ENCODE measurements at places on chromosomes 3 and 15.
A peak's percentile ranks its signal among the peaks of the same experiment; 100 is the strongest.

- no peak for DNase-seq
These were observed 1074.8 kb upstream of the ALCAM start for GRCh38 chr3:104291878-104292277.

- no peak for DNase-seq
These were observed 107.3 kb upstream of the TRPM1 start for GRCh38 chr15:31208817-31209216.

DNA sequence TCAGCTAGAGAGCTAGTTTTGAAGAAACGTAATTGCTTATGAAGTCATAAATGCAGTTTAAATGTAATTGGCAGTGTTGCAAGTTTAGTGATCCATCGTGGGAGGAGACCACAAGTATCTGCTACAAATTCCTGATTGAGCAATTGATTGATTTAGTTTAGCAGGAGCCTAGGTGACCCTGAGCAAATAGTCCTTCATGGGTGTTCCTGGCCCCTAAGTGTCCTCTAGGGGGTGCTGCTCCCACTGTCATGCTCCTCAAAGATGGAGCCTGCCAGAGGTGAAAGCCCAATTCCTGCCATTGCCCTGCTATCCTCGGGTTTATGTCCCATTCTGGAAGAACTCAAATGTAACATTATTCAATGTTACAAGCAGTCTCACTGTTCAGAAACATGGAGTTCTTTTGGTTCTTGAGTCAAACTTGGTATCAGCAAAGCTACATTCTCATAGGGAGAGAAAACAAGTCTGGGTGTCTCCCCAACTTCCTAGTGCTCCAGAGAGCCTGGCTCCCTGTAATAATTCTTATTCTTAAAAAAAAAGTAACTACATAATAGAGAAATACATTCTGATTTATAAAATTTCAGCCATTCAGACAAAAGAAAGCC is 29.8 kb upstream of the SENP5 start:
- peak; percentile 15 for DNase-seq

GRCh38 chr15:81281766-81282605 is 42.0 kb downstream of the STARD5 start:
- DNase-seq = no peak

DNA sequence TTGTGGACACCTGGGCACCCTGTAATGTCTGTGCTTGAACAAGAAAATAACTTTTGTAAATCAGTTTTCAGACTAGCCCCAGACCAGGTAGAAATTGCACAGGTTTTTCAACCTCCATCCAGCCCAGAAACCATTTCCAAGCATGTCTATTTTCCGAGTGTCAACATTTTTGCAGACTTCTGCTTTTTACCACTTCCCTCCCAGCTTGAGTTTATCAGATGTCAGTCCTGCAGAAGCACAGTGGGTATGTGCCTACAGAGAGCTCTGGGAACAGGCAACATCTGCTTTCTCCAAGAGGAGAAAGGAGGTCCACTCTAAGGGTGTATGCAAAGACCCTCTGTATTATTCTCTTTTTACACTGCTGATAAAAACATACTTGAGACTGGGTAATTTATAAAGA is 83.9 kb downstream of the LRRK1 start:
- DNase-seq = no peak

- no peak for DNase-seq
These were observed 642.3 kb upstream of the ADAMTS9 start for GRCh38 chr3:65330072-65330471.

- no peak for DNase-seq
These were observed 13.2 kb downstream of the XXYLT1 start for GRCh38 chr3:195257454-195258448.

DNA sequence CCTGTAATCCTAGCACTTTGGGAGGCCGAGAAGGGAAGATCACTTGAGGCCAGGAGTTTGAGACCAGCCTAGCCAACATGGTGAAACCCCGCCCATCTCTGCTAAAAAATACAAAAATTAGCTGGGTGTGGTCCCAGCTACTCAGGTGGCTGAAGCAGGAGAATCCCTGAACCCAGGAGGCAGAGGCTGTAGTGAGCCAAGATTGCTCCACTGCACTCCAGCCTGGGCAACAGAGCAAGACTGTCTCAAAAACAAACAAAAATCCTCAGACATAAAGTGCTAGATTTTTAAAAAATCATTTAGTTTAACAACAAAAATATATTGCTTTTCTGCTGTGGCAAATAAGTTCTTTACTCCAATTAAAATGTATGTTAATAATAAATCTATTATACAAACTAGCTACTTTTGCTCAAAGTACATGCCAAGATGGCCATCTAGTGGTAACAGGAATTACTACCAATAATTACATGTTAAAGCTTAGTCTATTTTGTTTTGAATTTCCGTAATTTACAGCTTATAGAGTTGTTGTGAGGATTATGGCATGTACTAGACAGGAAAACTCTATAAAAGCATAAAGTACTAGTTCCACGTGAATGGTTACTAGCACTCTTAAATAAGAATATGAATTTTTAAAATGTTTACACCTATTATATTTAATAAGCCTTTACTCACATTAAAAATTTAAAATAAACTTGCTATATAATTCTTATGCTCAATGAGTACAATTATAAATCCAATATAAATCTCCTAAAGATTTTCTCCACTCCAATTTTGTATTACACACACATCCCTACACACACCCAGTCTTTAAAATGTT is 39.0 kb downstream of the GABPB1 start:
- DNase-seq = no peak

DNA sequence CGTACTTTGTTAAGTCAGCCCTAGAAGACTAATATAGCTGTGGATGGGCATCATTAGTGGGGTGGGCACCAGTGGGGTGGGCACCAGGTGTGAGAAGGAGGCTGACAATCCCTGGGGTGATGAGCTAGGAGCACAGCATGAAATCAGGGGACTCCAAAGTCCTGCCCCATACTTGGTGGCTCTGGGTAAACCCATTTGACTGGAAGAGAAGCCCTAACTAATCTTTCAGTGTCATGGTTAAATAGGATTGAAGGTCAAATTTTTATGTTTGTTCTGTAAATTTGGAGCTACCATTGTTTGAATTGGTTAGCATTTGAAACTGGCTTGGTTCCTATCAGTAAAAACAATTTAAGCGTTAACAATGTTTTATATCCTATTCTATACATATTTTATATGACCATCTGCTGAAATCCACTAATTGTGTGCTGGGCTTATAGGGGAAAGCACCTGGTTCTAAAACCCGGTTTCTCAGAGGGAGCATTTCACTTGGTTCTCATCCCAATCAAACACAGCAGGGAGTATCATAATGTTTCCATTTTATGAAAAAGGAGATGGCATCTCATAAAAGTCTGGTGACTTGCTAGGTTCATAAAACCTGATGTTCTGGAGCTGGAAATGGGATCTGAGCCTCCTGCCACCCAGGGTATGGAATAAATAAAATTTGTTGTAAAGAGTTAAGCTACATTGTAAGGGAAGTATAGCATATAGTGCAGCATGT is 87.7 kb upstream of the HACD2 start:
- no peak for DNase-seq

DNA sequence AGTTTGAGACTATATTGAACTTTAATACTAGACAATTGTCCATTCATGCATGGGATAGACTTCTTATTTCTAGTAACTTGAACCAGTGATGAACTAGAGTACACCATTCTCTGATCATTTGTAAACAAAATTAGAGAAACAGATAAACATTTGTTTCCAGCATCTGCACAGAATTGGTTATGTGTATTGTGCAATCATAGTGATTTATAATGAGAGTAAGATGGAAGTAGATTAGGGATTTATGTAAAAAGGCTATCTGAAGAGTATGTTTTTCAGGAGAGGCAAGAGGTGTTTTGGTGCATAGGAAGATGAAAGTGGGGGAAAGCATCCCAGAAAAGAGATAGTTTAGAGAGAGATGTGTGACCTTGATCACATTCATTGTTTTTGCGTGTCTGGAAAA is 695.0 kb downstream of the SQOR start:
- DNase-seq = no peak

- no peak for DNase-seq
These were observed 775 bp upstream of the CCDC39 start for GRCh38 chr3:180680097-180680430.

DNA sequence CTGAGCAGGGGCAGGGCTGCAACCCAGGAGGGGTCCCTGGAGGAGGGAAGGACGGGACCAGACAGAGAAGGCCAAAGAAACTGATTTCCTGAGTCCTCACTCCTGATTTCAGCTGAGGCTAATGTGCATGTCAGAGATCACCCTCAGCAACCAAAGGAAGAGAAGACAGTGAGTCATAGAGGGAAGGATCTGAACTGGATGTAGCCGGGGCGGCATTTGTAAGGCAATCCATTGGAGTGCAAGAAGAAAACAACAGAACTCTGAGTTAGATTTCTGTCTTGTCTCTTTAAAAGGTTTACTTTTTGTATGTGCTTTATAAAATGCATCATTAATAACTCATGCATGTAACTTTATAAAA is 105.3 kb upstream of the AGBL1 start:
- no peak for DNase-seq

GRCh38 chr3:159886050-159886449 is 102.6 kb upstream of the IL12A start:
- DNase-seq = no peak

GRCh38 chr3:140501061-140501769 is 176.6 kb upstream of the TRIM42 start:
- no peak for DNase-seq

- DNase-seq = no peak
These were observed 39.5 kb upstream of the GOLGA6B start for GRCh38 chr15:72614810-72615532.

DNA sequence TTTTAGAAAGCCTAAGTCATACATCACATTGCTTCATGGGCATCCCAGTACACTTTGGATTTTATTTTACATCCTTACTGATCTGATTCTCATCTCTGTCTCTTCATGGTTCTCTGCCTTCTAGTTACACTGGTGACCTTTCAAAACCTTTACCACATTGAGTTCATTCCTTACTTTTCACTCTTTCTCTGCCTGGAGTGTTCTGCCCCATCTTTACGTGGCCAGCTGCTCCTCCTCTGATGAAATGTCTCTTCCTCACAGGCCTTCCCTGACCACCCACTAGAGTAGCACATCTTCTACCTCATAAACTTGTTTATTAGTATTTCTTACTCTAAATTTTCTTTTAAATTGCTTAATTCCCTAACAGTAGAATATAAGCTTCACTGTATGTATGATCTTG is 17.7 kb downstream of the CTNNB1 start:
- no peak for DNase-seq

- no peak for DNase-seq
These were observed 5.4 kb upstream of the FBN1 start for GRCh38 chr15:48650931-48651330.

- no peak for DNase-seq
These were observed 6.1 kb upstream of the IMPDH2 start for GRCh38 chr3:49035281-49035680.

DNA sequence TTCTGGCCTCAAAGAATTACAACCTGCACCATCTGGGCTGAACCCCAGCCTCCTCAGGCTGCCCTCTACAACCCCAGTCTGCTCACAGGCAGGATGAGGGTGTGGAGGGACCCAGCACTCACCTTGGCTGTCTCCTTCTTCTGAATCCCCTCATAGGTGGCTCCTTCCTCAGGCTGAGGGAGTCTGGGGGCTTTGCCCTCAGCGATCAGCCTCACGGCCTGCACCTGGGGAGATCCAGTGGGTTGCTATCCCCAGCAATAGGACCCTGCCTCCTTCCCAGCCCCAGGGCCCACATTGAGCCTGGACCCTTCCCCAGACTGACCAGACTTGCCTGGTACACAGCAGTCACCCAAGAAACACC is 25.1 kb downstream of the ALDH1L1 start:
- DNase-seq = no peak

DNA sequence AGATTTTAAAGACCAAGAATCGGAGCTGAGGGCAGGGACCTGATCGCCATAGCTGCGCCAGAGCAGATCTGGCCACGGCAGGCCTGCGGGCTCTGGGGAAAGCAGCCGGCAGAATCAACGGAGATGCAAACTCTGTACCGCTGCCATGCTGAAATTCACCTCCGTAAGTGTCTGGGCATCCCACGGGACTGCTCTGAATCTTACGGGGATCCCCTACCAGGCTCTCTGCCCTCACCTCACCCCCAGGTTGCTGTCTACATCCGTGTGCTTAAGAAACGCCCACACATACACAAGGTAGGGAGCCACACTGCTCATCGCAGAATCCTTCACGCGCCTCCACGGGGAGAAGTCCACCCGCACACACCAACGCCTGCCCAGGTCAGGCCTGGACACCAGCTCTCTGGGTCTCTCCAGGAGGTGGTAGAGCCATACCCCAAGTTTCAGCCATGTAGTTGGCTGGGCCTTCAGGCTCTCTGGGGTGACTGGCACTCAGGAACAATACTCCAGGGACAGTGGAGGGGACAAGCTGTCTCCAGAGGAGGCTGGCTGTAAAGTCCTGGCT is 33.5 kb downstream of the FAM174B start:
- DNase-seq = no peak

GRCh38 chr3:55332176-55332575 is 154.9 kb downstream of the WNT5A start:
- DNase-seq = no peak

GRCh38 chr3:126436826-126437717 is 38.6 kb downstream of the ZXDC start:
- no peak for DNase-seq

DNA sequence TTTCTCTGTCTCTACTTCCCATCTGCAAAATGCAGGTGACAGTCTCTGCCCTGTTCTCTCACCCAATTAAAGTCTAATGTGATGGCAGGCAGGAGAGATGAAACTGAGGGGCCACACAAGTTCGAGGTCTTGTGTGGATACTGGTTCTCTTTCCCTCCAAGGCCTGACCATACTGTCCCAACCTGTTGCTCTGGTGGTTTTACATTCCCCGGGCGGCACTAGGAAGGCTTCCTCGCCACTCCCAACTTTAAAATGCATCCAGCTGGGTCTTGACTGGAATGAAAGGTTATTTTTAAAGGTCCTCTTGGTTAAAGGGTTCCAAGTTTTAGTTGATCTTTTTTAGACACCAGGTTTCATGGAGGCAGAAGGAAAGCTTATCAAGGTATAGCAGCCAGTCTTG is 37.2 kb downstream of the WHAMM start:
- DNase-seq = no peak

DNA sequence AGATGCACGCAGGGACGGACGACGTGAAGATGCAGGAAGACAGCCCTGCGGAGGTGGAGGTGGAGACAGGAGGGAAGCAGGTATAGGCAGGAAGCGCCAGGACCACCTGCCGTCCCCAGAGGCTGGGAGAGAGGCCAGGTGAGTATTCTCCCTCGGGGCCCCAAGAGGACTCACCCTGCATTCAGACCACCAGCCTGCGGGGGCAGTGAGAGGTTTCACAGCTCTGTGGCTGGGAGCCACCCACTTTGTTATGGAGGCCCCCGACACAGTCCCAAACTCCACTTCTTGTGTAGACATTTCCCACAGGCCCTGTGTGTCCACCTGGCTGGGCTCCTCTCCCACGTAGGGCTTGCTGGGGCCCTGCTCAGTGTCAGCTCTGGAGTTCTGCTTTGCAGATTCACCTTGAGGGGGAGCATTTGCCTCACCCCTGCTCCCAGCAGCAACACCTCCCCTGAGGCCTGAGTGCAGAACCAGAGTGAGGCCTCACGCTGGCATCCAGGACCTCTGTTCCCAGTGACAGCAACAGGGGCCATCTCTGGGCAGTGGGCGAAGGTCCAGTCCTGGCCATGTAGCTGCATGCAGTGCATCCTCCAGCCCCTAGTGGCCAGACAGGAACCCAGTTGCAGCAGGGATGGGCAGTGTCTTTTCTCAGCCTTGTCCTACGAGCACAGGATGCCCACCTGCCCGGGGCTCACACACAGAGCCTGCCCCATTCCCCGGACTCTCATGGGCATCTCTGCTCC is 119.4 kb upstream of the IQSEC1 start:
- no peak for DNase-seq

GRCh38 chr3:100376301-100376700 is 24.6 kb downstream of the TOMM70 start:
- DNase-seq = no peak
